ENCODE measurements at places on chromosomes 2 and 18.

DNA sequence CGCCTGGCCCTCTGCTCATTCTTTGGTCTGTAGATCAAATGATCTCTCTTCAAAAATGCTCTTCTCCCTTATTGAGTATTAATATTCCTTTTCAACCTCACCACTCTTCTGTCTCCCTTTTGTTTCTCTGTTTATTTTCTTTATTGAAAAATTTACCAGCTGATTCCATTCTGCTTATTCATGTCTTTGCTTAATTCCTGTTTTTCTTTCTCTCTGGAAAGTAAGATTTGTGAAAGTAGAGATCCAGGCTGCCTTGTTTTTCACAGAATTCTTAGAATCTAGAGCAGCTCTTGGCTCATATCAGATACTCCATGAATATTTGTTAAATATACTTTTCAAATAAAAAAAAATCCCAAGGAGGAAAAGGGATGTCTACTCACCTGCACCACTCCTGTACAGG, 157.0 kb downstream of the DOCK10 start:
- no peak for DNase-seq

DNA sequence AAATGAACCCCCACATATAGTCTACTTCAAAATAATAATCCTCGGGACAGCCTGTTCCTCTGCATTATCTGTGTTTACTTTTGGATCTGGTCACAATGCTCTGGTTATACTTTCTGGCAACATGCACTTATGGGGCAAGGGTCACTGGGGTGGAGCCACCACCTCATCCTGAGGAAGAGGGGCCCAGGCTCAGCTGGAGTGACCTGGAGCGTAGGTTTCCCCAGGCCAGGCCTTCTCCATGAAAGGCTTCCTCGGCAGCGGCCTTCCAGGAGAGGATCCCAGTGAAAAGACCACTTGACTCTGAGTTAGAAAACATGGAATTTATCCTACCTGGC, 237.4 kb downstream of the SETBP1 start:
- no peak for DNase-seq

DNA sequence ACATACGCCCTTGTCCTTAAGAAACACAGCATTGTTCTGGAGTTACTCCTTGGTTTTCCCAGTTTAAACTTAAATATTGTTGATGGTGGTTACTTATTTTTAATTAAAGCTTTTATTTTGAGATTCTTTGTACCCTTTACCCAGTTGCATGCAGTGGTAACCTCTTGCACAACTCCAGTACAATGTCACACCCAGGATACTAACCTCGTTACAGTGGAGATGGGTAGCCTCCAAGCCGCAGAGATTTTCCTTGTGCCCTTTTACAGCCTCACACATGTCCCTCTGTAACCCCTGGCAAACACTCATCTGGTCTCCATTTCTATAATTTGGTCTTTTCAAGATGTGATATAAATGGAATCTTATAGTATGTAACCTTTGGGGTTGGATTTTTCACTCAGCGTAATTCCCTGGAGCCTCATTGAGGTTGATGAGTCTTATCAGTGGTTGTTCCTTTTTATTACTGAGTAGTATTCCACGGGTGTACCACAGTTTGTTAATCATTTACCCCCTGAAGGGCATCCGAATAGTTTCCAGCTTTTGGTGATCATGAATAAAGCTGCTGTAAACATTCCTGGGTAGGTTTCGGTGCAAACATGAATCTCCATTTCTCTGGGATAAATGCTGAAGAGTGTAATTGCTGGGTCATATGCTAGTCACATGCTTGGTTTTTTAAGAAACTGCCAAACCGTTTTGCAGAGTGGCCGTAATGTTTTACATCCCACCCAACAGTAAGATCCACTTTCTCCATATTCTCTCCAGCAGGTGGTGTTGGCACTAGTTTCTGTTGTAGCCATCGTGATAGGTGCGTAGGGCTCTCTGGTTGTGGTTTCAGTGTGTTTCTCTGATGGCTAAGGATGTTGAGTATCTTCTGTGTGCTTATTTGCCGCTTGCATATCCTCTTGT, 68.6 kb downstream of the DGKD start:
- no peak for DNase-seq

- no peak for DNase-seq
Measured at GRCh38 chr2:120952318-120952717, 216.7 kb downstream of the GLI2 start.

DNA sequence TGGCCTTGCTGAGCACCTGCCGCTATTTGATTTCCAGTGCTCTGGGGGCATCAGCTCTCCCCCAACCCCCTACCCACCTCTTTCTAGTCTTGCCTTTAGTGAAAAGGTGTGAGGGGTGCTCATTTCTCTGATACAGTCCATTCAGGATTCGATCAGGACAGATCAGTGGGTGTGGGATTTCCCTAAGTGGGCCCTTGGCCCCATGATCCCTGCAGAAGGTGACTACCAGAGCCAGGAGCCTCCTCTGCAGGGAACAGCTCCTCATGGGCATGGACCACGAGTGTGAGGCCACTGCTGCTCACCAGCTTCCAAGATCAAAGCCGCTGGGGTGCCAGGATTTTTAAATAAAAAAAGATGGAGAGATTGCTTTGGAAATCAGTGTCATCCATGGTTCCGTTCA, 835.2 kb upstream of the ID2 start:
- no peak for DNase-seq

Measured in PC-9 (cell line).